ENCODE measurements at places on chromosomes 4 and X.

DNA sequence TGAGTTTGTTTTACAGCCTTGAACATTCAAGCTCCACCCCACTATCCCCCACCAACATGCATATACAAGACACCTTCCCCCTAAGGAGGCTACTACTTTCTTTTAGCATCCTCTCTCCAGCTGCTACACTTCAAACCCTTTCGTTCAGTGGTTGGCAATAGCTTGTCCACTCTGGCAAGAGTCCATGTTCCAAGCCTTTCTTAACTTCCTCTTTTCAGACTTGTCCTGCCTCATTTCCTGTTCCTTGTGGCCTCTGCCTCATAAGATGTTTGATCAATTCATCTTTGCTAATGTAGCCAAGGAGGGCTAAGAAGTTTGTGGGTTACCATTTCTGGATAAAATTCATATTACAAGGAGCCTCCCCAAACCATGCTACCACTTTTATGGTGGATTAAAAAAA lies 20.8 kb upstream of the ZCCHC12 start:
- no peak for DNase-seq

DNA sequence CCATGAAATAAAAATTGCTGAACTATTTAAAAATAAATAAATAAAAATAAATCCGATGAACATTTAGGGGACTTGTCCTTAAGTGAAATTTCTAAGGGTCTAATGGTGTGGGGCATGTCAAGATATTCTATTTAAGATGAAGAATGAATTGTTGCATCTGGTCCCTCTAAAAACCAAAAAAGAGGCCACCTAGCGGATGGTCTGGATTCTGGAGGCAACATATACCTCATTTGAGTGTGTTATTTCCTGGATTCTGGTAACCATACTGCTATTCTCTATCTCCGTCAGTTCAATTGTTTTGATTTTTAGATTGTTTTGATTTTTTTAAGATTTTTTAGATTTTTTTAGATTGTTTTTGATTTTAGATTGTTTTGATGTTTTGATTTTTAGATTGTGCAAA lies 28.3 kb downstream of the AGTR2 start:
- no peak for DNase-seq

- no peak for DNase-seq
Measured at GRCh38 chr4:113077575-113077974, 28.1 kb downstream of the ANK2 start.

DNA sequence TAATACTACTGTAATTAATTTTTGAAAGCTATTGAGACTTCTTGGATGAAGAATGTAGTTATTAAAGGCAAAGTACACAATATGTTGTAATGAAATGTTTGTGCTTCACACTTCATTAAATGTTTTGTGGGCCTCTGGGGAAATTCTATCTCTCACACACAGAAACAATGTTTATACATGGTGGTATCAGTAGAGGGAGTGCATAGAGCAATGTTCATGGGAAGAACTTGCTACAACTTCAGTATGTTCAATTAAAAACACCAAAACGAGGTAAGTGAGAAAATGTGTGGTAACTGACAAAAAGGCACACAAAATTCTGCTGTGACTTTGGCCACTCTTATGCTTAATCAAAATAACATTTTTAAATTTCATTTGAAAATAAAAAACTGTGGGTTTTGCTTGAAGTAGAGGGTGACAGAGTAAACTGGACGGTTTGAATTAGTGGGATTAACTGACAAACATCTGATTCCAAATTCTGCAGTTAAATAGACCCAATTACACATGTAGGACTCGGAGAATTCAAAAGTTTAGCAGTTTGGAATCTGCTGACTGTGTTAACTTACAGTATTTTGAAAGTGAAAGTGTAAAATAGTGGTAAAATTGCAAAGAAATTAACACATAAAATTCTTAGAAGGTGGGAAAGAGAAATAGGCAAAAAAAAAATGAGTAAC lies 111.4 kb upstream of the TTC29 start:
- DNase-seq, result no peak

- no peak for DNase-seq
Measured at GRCh38 chr4:158775091-158775651, 6.3 kb downstream of the FNIP2 start.

GRCh38 chr4:86497131-86497530 lies 97.0 kb upstream of the PTPN13 start:
- no peak for DNase-seq

- DNase-seq, result no peak
Measured at GRCh38 chr4:7691061-7691460, 248.6 kb downstream of the AFAP1 start.

- no peak for DNase-seq
Measured at GRCh38 chrX:113260474-113260873, 419.8 kb upstream of the AMOT start.

DNA sequence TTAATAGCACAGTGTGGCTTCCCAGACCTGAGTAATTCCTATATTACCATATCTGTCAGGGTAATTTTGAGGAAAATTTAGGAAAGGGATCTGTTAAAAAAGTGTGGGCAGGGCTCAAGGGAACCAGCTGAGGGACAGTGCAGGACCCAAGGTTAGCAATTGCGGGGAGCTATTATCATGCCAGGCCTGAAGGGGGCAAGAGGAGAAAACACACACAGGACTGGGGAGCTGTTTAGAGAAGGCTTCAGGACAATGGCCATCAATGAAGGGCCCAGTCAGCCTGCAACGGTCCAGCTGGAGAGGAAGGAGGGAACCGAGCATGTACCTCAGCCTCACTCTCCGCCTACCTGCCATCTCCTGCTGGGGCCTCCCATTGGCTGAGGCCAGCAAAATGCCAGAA lies 19.0 kb upstream of the NHS start:
- DNase-seq, result no peak

DNA sequence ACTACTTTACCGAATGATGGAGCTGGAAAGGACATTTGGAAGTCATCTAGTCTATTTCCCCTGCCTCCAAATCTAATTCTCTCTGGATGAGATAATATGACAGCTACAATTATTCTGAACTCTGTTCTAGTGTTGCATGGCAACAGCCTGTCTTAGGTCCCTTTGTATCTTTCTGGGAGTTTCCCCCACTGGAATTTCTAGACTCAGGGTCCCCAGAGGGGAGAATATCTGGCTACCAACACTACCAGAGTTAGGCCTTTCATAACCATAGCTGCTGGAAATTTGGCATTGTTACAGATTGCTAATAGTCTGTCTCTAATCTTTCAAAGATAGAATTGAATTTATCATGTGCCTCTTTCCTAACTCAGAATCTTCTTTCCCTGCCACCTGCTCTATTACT lies 4.5 kb downstream of the MSN start:
- DNase-seq, result no peak

DNA sequence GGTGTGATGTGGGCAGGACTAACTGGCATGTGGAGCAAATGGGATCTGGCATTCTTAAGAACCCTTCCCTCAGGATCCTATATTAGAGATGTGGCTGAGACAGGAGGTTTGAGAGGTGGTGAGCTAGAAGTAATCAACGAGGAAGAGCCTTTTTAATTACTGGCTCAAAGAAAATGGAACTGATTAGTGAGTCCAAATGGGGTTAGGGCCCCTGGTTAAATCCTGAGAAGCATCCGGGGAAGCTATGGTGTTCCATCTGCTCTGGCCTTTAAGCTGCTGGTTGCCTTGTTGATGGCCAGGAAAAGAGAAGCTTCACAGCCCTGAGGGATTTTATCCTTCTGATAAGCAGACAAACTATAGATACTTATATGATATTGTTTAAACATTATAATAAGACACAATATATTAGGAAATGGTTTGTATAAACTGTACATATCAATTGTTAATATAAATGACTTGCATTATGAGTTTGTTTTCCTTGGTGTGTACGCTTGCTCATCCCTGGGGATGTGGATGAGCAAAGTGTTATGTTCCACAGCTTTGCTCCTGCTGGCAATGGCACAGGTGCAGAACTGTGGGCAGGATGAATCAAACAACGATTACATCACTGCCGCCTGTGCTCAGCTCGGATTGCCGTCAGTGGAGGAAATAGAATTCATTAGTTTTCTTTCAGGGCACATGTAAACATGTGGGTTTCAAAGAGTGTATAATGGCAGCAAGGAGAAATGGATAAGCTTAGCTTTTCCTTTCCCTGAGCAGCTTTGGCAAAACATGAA lies 328.6 kb upstream of the ARX start:
- no peak for DNase-seq
